Right atrium auricular region (tissue), 2 donors: ENCODE measurements at places on chromosomes 16 and 17.

DNA sequence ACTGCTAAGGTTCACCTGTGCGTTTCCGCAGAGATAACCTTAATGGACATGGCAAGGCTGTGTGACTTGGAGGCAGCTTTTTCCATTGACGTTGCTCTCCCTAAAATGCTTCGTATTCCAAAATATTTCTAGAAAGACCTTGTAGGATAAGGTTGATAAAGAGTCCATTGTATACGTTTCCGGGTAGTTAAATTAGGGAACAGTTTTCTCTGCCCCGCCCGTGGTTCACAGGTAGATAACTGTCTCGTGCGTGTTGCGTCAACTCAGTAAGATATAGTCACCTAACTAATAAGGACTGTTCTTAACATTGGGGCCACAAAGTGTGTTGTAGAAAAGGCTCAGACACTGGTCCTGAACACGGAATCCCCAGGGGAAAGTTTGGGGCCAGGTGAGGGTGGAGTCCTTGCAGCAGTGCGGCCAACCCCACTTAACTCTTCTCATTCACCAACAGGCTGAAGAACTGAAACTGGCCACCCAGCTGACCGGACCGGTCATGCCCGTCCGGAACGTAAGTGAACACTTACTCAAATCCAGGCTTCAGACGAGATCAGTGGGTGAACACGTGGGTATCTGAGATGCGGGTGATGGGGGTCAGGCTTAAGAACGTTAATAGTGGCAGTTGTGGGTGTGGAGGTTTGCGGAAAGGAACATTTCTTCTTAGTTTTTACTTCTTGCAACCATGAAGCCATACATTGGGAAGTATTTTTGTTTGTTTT, 1.6 kb downstream of the RPL13 start:
- DNase-seq: no peak

DNA sequence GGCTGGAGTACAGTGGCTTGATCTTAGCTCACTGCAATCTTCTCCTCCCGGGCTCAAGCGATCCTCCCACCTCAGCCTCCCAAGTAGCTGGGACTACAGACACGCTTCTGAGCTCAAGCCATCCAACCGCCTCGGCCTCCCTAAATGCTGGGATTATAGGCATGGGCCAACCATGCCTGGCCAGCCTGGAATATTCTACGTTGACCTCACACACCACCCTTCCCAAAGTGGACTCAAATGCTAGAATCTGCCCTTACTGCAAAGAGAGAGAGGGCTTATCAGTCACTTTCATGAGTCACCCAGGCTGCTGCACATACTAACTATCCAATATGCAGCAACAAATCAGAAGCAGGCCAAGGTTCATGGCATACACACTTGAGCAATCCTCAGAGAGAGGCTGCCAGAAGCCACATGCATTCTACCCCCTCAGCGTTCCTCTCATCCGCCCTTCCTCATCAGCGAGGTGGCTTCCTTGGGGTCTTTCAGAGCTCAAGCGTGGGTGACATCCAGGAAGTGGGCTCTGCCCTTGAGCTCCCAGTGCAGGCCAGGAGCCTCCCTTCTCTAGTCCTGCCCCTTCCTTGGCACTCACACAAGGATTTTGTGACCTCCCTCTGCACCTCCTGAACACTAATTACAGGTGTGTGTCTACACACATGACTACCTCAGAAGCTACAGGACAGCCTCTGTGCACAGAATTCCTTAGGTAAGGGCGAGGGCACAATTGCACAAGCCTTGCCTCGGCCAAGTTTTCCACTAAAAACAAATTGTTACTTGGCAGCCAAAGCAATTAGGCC, 24.8 kb upstream of the SIAH1 start:
- DNase-seq: peak; percentile 66

GRCh38 chr16:86521236-86522197, 11.2 kb downstream of the FOXF1 start:
- DNase-seq: no peak

- DNase-seq: no peak
Measured at GRCh38 chr16:2250652-2251295, 613 bp downstream of the ECI1 start.

DNA sequence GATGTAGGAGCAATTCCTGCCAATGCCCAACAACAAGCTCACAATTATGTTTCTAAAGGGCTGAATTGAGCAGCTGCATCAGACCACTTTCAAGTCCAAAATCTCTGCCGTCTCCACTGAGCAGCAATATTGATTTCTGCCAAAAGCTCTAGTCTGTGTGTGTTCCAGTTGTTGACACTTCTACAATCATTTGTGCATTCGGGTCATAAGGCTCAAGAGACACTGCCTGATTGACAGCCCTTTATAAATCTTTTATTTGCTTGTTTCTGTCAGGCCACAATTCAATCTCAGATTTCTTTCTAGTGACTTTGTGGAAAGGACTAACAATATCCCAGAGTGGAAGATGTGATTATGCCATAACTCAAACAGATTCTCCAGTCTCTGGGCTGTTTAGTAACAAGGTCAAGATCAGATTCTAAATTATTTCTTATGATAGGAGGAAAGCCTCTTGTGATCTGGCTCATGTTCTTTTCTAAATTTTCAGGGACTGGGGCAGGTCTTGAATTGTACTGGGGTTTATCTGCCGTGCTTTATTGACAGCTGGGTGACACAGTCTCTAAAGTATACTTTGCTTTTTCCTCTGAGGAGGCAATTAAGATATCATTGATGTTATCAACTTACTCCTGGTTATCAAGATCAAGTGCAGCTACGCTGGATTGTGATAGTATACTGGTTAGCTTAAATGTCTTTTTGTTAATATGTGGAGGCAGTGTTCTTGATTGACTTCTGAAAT, 377.1 kb downstream of the CNTNAP4 start:
- no peak for DNase-seq

DNA sequence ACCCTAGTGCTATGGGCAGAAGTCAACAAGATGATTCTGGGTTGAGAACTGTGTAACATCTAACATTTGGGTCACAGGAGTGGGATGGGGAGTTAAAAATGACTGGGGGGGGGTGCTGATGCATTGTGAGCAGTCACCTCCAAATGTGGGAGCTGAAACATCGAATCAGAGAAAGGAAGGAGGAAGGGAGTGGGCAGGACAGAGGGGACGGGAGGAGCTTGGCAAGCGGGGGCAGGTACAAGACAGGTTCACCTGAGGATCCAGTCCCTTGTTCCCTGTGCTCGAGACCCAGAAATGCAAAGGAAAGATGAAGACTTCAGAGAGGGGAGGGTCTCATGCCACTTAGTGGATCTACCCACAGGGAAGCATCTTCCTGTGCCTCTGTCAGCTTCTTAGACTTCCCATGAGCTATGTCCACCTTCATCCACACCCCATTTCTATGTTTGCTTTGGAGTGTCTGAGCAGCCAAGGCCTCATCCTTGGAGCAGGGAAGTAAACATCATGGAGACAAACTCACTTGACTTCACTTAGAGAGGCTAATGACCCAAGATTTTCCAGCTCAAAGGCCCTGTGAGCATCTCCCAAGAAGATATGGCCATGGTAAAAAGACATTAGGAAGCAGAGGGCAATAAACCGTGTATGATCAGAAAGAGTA, 20.5 kb downstream of the SMPD3 start:
- no peak for DNase-seq

GRCh38 chr17:9837551-9838471, 12.1 kb downstream of the GLP2R start:
- DNase-seq: peak; percentile 80

GRCh38 chr17:27945333-27945616, 52.1 kb upstream of the LYRM9 start:
- DNase-seq: no peak

DNA sequence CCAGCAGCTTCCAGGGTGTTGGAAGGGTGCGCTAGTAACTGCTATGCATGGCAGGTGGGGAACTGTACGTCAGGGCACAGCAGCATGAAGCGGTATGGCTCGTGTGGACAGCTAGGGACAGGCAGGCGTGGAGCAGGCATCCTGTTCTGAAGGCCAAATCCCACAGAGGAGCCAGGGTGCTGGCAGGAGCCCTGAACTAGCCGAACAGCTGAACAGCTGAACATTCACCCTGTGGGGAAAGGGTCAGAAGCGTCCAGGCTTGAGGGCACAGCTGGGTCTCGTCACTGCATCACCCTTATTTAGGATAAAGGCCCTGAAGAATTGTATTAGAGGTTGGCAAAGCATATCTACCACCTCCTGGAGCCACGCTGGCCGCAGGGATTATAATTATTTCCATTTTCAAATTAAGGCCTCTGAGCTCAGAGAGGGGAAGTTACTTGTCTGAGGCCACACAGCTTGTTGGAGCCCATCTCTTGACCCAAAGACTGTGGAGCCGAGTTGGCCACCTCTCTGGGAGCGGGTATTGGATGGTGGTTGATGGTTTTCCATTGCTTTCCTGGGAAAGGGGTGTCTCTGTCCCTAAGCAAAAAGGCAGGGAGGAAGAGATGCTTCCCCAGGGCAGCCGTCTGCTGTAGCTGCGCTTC, 3.3 kb upstream of the STH start:
- no peak for DNase-seq

DNA sequence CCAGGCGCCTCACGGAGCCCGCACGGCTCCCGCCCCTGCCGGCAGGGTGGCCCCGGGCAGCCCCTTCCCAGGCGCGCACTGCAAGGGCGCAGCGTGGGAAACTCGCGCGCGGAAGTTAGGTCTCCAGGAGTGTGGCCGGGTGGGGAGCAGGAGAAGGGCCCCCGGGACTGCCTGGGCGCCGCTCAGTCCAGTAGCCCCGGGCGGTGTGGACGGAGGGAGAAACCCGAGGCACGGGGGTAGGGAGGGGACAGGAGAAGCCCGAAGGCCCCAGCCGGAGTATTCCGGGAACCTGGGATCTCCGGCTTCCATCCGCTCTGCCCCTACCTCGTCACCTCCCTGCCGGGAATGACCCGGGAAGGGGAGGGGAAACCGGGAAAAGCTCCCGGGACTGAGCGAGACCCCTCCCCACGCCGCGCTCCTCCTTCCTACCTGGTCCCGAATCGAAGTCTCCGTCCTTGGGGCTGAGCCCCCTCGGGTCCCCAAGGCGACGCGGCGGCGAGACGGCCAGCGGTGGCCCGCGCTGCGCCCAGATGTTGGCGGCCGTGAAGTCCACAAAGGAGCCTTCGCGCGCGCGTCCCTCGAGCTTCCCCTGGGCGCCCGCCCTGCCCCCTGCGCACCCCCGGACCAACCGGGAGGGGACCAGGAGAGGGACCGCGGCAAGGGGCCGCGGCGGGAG, 418 bp downstream of the SOCS3 start:
- DNase-seq: no peak

- DNase-seq: no peak
Measured at GRCh38 chr17:48489781-48490180, 41.0 kb downstream of the HOXB1 start.

- DNase-seq: no peak
Measured at GRCh38 chr16:53855511-53855910, 151.6 kb downstream of the FTO start.

DNA sequence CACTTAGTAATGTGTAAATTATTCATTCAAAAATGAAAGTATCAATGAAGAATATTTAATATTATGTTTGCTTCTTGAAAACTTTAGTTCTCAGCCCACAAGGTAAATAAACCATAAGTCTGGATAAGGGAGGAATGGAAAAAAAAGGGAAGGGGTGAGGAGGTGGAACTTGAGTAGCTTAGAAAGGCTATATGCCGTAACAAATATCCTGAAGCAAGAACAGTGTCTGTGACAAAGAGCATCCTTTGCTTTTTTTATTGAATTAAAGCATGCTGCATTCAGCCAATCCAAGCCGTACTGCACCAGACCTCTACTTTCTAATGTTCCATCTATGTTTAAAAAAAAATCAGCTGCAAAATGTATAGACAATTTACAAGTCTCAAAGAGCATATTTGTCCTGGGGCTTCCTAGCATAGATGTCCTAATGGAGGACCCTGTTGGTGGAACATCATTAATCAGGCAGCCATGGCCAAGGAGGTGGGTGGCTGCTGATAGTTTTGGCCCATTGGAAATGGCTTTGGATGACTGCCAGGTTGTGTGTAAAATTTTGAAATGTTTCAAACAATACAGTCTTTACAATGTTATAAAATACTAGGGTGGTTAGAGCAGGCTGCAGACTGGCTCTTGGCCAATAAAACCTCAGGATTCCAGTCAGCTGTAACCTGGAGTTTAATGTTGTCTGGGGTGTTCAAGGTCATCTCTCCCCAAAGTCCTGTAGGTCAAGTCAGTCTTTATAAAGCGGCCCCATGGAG, 895.8 kb upstream of the SOX9 start:
- no peak for DNase-seq

GRCh38 chr17:79944821-79945391, 90.8 kb downstream of the TBC1D16 start:
- no peak for DNase-seq

DNA sequence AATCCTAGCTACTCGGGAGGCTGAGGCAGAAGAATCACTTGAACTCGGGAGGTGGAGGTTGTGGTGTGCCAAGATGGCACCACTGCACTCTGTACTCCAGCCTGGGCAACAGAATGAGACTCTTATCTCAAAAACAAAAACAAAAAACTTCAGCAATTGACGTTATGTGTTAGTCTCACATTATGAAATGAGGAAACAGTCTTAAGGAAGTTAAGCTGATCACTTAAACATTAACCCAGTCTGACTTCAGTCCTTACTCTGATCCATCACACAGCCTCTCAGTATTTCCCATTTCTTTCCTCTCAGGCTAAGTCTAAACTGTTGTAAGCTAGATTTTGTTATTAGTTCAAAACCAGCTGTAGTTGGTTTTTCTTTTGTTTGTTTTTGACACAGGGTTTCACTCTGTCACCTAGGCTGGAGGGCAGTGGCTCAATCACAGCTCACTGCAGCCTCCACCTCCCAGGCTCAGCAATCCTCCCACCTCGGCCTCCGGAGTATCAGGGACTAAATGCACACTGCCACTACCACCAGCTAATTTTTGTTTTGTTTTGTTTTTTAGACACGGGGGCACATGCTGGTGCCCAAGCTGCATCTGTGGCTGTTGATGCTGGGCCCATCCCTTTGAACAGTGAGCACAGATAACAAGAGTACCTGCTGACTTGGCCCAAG, 6.3 kb downstream of the JPT1 start:
- no peak for DNase-seq

DNA sequence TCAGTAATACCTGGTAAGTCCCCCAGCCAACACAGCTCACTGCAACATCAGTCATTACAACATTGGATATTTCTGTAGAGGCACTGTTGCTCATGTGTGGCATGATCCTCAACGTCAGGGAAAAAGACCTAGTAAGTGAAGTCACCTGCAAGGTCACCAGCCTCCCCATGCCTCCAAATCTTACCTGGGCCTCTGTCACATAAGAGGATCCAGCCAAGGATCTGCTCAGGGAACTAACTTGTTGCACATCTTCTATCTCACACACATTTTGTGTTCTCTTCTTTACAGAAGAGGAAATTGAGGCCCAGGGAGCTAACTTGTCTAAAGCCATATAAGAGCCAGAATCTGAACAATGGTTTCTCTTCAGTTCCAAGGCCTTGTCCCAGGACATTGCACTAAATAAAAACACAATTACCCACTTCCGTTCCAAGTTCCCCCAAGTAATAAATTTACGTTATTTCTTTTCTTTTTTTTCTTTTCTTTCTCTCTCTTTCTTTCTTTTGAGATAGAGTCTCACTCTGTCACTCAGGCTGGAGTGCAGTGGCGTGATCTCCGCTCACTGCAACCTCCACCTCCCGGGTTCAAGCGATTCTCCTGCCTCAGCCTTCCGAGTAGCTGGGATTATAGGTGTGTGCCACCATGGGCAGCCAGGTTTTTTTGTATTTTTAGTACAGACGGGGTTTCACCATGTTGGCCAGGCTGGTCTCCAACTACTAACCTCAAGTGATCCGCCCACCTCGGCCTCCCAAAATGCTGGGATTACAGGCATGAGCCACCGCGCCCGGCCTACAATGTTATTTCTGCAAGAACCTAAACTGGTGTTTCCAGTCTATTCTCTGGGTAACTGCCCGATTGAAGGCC, 1.3 kb downstream of the SHMT1 start:
- no peak for DNase-seq

- no peak for DNase-seq
Measured at GRCh38 chr17:67628580-67629013, 89.1 kb upstream of the NOL11 start.
